ENCODE measurements at places on chromosomes 5 and 9. TPM values are rescaled to one million over a fixed set of nuclear protein-coding genes. Genes with fewer than 3 reads are reported as not detected.
A peak's percentile ranks its signal among the peaks of the same experiment; 100 is the strongest.

SLC6A3 gene
- 22.4 TPM for total RNA-seq

- H3K27ac ChIP-seq, result no peak overlapping the region
- no peak overlapping the region for H3K4me3 ChIP-seq
- H3K36me3 ChIP-seq, result no peaks in the 10 kb centered on the region
Observed at GRCh38 chr5:153237671-153238332, 252.7 kb upstream of the GRIA1 start.

DNA sequence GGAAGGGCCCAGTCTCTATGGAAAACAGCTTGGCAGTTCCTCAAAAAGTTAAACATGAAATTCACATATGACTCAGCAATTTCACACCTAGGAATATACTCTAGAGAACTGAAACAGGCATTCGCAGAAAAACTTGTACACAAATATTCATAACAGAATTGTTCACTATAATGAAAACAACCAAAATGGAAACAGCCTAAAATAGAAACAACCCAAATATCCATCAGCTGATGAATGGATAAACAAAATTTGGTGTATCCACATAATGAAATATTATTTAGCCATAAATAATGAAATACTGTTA, 4.8 kb upstream of the GPR150 start:
- no peak overlapping the region for H3K27ac ChIP-seq
- peaks cover 5% of the 10 kb centered on the region for H3K4me1 ChIP-seq
- H3K4me3 ChIP-seq, result no peak overlapping the region
- peaks cover 17% of the 10 kb centered on the region for H3K27me3 ChIP-seq
- no peaks in the 10 kb centered on the region for H3K36me3 ChIP-seq

AIF1L gene
- 16.7 TPM for total RNA-seq

C8G gene
- total RNA-seq, result 14.5 TPM

DNA sequence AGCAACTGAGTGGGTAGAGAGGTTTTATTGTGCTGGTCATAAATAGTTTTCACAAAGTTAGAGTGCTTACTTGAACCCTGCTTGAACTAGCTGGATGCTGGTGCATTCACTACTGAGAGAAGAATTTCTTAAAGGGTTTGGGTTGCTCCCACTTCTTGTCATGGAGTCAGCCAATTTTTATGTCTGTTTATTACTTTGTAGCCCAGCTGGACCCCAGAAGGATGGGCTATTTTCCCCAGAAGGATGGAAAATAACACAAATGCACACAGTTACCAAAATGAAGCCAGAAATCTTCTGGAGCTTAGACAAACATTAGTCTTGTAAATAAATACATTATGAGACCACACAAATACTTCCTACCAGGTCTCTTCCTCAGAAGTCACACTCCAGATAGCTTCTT, 480.8 kb upstream of the TNC start:
- peaks cover 3% of the 10 kb centered on the region for H3K4me1 ChIP-seq
- no peak overlapping the region for H3K4me3 ChIP-seq

CTXN3 gene
- not detected for total RNA-seq

DNA sequence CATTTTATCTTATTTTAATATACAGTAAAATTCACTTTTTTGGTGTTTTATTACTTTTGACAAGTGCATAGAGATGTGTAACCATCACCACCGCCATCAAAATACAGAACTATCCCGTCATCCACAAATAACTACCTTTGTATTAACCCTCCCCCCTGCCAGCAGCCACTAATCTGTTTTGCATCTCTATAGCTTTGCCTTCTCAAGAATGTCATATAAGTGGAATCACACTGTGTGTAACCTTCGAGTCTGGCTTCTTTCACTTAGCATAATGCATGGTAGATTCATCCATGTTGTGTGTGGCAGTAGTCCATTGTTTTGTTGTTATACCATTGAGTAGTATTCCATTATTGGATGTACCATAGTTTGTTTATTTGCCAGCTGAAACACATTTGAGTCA, 98.8 kb downstream of the BOD1 start:
- H3K36me3 ChIP-seq, result peaks cover 4% of the 10 kb centered on the region
- peaks cover 3% of the 10 kb centered on the region for H3K27me3 ChIP-seq
- peaks cover under 1% of the 10 kb centered on the region for H3K4me1 ChIP-seq
- H3K27ac ChIP-seq, result no peak overlapping the region
- H3K4me3 ChIP-seq, result no peak overlapping the region

PCDHGA3 gene
- total RNA-seq, result 10.4 TPM

GRCh38 chr5:67880511-67880805, 335.1 kb upstream of the PIK3R1 start:
- H3K36me3 ChIP-seq, result peaks cover 5% of the 10 kb centered on the region
- DNase-seq, result no peak
- H3K4me1 ChIP-seq, result peaks cover 3% of the 10 kb centered on the region
- no peaks in the 10 kb centered on the region for H3K27me3 ChIP-seq

- no peak for DNase-seq
- H3K27ac ChIP-seq, result peak overlapping the region; percentile 69
- H3K36me3 ChIP-seq, result no peaks in the 10 kb centered on the region
- peaks cover 68% of the 10 kb centered on the region for H3K4me1 ChIP-seq
Observed at GRCh38 chr9:81373294-81373693, 316.1 kb downstream of the TLE1 start.

DNA sequence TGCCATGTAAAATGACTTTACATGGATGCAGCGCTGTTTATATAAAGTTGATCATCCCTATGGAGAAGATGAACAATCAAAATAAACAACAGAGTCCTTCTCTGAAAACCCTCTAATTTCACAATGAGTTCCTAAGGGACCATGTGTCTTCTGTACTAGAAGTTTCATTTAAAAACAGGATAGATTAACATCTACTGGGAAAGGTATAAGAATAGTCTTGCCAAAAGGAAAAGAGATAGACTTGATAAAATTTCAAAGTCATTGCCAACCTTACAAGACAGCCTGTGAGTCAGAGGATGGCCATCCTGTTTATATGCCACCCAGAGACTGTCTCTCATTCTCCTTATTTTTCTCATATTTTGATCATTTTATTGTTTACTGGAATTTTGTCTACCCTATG, 367.1 kb upstream of the PDE4D start:
- H3K27me3 ChIP-seq, result no peaks in the 10 kb centered on the region
- H3K4me3 ChIP-seq, result no peak overlapping the region
- no peaks in the 10 kb centered on the region for H3K36me3 ChIP-seq
- DNase-seq, result no peak
- peaks cover 5% of the 10 kb centered on the region for H3K4me1 ChIP-seq

DNA sequence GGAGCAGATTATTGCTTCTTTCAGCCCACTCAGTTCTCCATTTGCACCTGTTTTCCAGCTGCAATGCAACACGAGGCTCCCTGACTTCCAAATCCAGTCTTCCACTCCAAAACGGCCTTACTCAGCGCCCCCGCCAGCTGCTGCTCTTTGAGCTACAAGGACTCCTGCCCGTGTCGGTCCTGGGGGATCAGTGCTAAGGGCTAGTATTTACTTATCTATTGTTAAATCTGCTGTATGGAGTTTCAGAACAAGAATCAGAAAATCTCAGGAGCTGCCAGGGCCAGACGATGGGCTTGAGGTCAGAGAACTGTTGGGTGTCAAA, 44.1 kb downstream of the OR2V1 start:
- peaks cover 5% of the 10 kb centered on the region for H3K36me3 ChIP-seq
- H3K4me3 ChIP-seq, result no peak overlapping the region
- no peak overlapping the region for H3K27ac ChIP-seq
- peaks cover 4% of the 10 kb centered on the region for H3K4me1 ChIP-seq

FYB1 gene
- total RNA-seq, result not detected

DNA sequence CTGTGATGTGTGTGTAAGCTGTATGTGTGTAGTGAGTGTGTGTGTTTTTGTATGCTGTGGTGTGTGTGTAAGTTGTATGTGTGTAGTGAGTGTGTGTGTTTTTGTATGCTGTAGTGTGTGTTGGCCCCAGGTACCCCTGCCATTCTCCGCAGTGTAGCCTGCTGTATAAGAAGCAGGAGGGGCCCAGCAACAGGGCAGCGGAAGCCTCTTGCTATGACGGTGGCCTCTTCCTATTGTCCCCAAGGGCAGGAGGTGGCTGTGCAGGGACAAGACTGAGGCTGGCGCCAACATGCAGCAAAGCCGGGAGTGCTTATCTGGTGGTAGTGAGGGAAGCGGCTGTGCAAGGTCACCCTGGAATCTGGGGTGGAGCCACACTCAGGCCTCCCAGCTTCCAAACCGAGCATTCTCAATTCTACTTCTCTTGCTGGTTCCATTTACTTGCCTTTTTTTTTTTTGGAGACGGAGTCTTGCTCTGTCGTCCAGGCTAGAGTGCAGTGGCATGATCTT, 5.1 kb downstream of the SPAAR start:
- no peak overlapping the region for H3K27ac ChIP-seq
- H3K4me1 ChIP-seq, result peaks cover 3% of the 10 kb centered on the region
- H3K36me3 ChIP-seq, result no peaks in the 10 kb centered on the region
- peaks cover 2% of the 10 kb centered on the region for H3K27me3 ChIP-seq

SWI5 gene
- 13.7 TPM for total RNA-seq

SLC36A2 gene
- not detected for total RNA-seq

PCDHAC2 gene
- 6.0 TPM for total RNA-seq

HINT2 gene
- total RNA-seq, result 48.1 TPM

DNA sequence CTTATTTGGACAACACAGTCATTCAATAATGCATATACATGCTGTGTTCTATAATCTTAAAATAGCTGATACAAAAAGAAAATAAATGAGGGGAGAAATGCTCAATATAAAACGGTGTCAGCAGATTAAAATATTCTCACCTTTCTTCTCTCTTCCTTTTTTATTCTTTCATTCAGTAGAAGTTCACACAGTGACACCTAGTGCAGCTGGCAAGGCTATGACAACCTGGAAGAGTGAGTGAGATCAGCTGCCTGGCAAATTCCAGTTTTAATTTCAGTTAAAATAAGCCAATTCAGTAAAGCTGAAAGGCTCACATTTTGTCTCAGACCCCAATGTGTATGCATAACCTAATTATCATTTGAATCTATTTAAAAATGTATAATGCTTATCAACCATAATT, 150.3 kb downstream of the RASEF start:
- no peak overlapping the region for H3K4me3 ChIP-seq
- H3K36me3 ChIP-seq, result peaks cover 23% of the 10 kb centered on the region
- H3K4me1 ChIP-seq, result no peaks in the 10 kb centered on the region
- no peaks in the 10 kb centered on the region for H3K27me3 ChIP-seq
- DNase-seq, result no peak

- no peaks in the 10 kb centered on the region for H3K27me3 ChIP-seq
- peaks cover 6% of the 10 kb centered on the region for H3K36me3 ChIP-seq
Observed at GRCh38 chr9:2638871-2639673, 17.5 kb downstream of the VLDLR start.

ZBTB5 gene
- 14.3 TPM for total RNA-seq

GRCh38 chr5:115584501-115584900, 17.8 kb downstream of the TICAM2 start:
- no peaks in the 10 kb centered on the region for H3K27me3 ChIP-seq
- no peak overlapping the region for H3K4me3 ChIP-seq
- DNase-seq, result no peak
- no peak overlapping the region for H3K27ac ChIP-seq

GRCh38 chr9:109918339-109919163, 138.6 kb downstream of the PALM2AKAP2 start:
- H3K27me3 ChIP-seq, result peaks cover 3% of the 10 kb centered on the region
- no peak overlapping the region for H3K4me3 ChIP-seq
- no peaks in the 10 kb centered on the region for H3K36me3 ChIP-seq
- no peak for DNase-seq

Measured in glutamatergic neuron (in vitro differentiated cells).